ENCODE measurements at places on chromosomes 6 and 20.

GRCh38 chr6:85756982-85757381 is 114.3 kb upstream of the SYNCRIP start:
- no peak for DNase-seq

DNA sequence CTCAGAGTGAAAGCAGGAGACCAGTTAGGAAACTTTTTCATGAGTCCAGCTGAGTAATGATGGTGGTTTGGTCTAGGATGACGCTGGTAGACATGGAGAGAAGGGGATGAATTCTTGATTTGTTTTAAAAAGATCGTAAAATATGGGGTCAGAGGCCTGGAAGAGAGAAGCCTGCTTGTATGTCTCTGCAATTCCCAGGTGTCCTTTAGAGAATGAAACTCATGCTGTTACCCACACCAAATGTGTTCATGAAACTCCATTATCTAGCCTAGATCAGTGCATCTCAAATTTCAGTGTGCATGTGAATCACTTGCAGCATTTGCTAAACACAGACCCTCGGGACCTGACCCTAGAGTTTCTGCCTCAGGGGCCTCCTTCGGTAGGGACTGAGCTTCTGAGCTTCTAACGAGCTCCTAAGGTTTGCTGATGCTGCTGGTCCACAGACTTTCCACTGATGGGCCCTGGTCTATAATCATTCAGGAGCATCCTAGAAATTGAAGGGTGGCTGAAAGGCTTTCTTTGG is 302.0 kb upstream of the PLCB4 start:
- DNase-seq = no peak

DNA sequence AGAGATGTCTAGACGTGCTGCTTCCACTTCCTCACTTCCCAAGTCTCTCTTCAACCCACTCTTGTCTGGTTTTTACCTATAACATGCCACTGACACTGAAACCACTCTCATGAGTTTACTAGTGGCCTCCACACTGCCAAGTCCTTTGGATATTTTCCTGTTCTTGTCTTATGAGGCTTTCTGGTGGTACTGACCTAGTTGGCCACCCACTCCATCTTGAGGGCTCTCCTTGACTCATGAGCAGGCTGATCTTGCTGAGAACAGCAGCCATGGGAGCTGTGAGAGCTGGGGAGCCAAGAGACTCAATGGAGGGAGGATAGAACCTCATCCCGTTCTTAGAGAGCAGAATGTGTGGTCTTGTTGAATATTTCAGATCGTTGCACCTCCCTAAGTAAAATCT is 283.4 kb upstream of the PRDM1 start:
- DNase-seq = no peak

DNA sequence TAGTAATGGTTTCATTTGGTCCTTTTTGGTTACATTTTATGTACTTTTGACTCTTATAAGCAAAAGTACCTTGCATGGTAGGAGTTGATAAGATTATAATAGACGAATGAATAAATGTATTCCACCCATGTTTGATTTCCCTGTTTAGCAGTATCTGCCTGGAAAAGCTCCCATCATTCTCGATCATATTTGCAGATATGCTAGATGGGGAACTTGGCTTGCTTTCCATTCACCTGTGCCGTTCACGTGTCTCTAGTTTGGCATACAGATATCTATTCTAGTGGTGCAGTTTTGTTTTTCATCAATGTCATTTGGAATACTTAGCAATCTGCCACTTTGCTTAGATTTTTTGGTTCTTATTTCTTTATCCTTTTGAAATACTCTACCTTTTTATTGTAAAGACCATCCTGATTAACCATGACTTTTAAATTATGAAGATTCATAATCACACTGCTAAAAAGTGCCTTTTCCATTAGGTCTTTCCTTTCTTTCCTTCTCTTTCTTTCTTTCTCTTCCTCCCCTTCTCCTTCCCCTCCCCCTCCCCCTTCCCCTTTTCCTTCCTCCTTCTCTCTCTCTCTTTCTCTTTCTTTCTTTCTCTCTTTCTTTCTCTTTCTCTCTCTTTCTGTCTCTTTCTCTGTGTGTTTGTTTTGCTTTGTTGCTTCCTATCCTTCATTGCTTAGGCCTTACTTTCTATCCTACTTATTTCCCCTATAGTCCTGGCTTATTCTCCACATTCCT is 40.4 kb downstream of the ANKS1A start:
- DNase-seq = no peak

DNA sequence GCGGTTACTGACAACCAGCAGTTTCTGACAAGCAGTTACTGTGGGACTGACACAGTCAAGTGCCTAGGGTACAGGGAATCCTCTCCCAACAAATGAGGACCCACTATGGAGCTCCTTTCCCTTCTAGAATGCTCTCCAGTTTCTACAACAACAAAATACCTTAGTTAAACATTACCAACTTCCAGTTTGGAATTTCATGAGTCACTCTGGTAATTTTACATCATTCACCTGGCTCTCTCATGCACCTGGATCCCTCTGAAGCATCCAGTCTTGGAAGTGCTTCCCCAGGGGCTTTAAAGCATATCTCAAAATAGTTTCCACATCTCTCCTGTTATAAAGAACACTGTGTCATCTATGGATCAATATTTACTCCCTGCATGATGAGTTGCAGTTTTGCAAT is 286.7 kb upstream of the SPTLC3 start:
- no peak for DNase-seq

DNA sequence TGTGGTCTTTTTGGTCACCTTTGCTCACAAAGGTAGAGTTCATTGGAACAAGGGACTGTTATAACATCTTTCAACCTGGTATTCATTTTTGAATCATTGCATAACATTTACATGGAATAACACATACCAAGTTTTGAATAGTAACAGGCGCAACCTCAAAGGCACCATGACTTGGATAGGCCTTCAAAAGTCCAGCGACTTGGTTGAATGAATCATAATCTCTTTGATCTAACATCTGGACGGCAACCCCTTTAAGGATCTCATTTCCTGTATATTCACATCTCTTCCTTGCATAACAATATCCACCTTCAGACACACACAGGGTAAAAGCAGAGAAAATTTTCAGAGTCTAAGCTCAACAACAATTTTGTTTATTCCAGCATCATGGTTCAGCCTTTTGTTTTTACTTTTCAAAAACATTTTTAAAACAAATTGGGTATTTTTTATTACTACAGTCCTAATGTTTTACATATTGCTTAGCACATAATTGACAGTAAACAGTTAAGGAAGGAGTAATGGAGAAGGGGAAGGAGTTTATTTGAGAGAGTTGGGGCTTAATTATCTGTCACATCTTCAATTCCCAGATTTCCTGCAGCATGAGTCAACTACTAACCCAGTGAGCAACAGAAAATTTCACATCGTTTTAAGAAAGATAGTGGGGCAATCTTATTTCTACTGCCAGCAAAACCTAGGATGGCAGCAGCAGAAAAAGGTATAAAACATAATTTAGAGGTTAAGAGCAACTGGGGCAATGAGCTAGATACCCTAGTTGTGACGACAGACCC is 41.8 kb upstream of the F13A1 start:
- no peak for DNase-seq

DNA sequence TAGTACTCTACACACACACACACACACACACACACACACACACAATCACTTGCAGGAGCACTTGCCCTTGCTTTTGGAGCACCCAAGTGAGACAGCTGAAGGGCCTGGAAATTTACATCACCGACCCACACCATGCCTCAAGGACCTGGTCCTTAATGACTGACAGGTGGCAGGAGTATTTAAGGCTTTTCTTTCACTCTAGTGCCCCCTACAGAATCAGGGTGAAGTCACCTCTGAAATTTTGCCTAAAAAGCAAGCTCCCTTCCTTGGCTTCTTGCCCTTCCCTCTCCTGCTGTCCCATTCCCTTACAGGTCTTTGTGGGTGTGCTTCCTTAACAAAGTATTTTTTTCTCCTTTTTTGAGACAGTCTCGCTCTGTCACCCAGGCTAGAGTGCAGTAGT is 353.5 kb upstream of the IRAK1BP1 start:
- no peak for DNase-seq

DNA sequence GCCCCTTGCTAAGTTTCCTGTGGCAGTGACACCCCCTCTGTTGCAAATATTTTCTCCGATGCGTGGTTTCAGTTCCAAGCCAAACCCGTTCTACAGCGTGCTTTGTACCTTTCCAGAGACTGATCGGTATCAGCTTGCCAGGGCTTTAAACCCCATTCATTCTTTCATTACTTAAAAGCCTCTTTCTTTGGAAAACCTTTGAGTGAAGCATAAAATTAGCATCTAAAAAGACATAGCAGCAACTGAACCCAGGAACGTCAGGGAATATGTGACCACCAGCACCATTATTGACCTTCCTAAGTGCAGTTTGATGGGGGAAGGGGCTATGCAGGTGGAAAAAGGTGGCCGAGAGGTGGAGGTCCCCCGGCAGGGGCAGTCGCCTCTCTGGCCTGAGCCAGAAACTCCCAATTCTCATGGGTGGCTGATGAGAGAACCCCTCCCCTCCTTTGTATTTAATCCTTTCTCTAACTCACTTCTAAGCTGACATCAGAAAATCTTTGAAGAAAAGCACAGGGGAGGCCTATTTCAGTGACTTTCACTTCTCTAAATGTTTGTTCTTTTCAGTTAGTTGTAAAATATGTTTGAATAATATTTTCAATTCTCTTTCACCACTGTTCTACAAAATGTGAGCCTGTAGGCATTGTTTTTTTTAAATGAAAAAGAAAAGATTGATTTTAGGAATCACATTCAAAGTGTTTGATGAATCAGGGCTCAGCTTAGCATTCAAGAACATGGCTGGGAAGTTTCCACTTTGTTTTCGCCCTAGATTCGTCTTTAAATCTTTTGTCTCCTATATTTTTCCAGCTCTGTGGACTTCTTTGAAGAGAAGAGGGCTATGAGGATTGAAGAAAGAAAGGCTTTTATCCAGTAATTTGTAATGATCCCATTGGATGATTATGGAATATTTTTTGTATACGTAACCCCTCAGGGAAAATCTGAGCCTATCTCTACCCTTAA is 89.2 kb downstream of the RSPH3 start:
- DNase-seq = no peak

DNA sequence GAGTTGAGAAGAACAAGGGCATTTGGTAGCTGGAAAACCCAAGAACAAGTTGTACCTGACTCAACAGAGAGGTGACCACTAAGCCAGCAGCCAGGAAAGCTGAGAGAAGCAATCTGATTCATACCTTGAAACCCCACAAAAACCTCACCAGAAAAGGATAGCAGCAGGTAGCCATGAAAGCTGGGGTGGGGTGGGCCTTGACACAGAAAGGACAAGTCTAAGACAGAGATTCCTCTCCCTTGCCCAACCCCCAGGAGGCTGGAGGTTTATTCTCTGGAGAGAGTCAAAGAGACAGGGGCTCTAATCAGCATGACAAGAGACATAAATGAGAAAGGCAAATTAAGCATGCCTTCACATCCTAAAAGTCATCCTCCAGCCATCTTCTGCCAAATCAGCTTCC is 151.7 kb upstream of the DST start:
- DNase-seq = no peak

DNA sequence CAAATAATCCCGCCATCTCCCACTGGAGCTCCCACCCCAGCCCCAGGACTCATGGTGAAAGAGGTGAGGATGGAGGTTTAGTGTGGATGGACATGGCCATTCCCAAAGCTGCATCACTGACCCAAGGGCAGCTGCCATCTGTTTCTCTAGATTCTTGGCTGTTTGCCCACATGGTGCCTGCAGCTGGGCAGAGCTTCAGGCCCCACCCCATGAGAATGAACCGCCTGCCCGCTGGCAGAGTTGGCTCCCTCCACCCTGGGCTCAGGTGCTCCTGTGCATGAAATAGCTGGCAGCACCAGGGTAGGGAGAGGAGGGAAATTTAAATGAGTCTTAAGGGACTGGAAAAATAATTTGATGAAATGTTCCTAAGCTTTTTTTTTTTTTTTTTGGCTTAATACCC is 17.4 kb downstream of the SCML4 start:
- no peak for DNase-seq

DNA sequence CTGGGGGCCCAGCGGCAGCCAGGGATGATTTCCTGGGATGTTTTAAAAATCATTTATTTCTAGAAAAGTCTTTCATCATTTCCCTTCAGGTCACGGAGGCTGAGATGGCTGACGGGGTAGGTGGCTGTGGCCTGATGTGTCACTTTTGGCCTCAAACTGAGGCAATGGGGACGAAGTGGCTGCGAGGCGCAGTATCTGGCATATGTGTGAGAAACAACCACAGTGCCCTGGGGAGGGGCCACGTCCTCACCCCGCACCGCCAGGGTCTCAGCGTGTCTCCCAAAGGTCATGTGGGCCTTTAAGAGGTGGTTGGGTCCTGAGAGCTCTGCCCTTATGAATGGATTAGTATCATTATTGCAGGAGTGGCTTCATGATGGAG is 120.0 kb downstream of the CEBPB start:
- DNase-seq = no peak

DNA sequence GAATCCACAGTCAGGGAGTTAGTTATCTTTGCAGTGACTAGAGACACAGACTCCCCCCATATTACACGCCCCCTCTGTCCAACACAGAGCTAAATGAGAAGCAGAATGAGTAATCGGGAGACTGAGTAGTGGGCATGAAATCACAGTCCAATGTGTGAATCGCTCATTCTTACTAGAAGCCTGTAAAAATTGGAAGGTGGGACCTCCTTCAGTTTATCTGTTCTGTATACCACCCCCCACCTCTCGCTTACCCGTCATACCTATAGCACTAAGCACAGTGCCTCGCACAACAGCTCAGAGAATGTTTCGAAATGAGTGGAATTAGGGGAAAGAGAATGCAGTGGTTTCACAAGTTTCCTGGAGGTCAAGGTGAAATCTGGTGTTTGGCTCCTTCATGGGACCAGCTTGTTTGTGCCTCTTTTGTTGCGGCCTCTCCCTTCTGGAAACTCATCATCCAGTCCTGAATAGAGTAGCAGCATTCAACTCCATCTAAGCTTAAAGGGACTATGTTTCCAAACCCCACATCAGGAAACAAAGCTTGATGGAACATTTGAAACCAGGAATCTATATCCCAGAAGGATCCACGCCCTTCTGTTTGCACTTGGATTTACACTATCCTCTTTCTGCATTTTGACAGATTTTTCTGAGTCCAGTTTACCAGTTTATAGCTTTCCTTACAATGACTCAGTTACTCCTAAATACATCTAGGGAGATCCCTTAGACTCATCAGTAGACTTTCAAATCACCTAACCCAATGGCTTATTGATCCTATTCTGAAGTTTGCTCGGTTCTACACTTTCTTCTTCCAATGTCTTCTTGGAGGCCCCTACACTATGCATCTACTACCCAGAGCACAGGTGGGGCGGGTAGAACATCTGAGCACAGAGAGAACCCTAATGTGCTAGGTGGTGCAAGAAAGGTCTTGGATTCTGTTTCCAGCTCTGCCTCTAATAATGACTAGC is 59.2 kb upstream of the PIM1 start:
- DNase-seq = no peak

DNA sequence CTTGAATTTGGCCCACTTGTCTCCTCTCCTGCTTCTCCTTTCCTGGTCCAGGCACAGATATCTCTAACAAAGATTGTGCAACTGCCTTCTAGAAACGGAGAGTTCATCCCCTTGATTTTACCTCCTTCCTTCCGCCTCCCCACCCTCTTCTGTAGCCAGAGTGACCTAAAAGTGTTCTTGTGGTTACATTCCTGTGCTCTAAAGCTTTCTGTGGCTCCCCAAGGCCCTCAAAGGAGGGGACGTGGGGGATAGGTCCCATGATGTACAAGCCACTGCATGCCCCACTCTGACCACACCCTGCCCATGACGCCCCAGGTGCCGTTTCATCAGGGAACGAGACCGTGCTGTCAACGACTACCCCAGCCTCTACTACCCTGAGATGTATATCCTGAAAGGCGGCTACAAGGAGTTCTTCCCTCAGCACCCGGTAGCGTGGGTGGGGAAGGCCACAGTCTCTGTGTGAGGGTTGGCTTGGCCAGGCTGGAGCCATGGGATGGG is 8.2 kb downstream of the CDC25B start:
- no peak for DNase-seq

- DNase-seq = no peak
Measured at GRCh38 chr20:39111359-39112177, 149.4 kb downstream of the DHX35 start.

- no peak for DNase-seq
Measured at GRCh38 chr6:142302421-142303175, 791 bp downstream of the ADGRG6 start.
